ENCODE measurements at places on chromosomes 1 and 21.

GRCh38 chr1:20367626-20368025 lies 77.0 kb downstream of the VWA5B1 start:
- no peak for DNase-seq

- no peak for DNase-seq
Observed at GRCh38 chr1:229067546-229067945, 203.4 kb upstream of the RAB4A start.

- DNase-seq, result no peak
Observed at GRCh38 chr1:154459080-154459479, 42.9 kb upstream of the TDRD10 start.

GRCh38 chr1:153465811-153466636 lies 5.6 kb upstream of the S100A7 start:
- DNase-seq, result peak; percentile 64

- no peak for DNase-seq
Observed at GRCh38 chr21:36866419-36866818, 100.0 kb downstream of the HLCS start.

GRCh38 chr21:45211661-45212060 lies 76.0 kb downstream of the POFUT2 start:
- no peak for DNase-seq

DNA sequence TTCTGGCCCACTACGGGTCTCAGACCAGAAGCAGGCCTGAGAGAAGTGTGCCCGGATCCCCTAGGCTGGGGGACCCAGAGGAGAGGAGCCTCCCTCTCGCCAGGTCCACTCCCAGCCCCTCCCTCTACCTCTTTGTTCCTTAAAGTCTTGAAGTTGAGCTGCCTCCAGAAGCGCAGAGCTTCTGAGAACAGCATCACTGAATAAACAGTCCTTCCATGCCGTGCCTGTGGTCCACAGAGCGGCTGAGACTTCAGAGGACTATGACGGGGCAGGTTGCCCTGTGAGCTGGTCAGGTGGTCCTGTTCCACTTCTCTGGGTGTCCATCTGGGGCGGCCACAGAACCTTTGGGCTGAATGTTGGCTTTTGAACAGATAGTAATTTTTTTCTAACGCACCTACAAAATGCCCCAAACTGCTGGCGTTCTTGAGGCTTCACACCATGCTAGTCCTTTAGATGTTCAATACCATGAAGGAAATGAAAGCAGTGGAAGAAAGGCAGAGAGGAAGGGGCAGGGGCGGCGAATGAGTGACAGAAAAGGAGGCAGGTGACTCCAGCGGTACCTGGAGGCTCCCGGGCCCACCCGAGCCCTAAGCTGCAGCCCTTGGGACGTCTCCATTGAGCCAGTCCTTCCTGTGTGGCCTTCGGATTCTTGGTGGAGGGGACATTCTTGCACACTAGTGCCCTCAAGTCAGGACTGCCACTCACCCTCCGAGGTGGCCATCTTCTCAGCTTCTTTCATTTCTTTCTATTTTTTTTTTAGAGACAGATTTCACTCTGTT lies 239.3 kb upstream of the VAMP3 start:
- no peak for DNase-seq

DNA sequence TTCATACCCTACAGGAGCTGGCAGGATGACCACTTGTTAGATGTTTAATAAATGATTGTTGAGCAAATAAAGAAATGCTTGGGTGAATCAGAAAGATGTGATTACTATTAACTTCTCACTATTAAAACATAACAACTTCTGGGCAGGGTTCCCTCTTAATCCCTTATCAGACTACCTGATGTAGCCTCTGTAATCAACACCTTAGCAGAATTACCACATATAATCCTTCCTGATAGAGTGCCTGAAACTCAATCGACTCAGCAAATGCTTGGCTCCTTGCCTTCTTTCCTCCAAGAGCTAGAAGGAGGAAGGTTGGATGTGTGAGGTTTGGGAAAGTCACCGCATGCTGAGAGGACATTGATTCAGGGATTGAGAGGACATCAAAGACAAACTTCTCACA lies 34.8 kb upstream of the DSCAM start:
- no peak for DNase-seq

GRCh38 chr1:28314547-28314941 lies 14.3 kb upstream of the MED18 start:
- no peak for DNase-seq

- peak; percentile 27 for DNase-seq
Observed at GRCh38 chr1:114455102-114455785, 55.8 kb downstream of the TRIM33 start.

GRCh38 chr21:33299181-33299752 lies 25.5 kb upstream of the IFNAR1 start:
- no peak for DNase-seq

GRCh38 chr1:39205102-39205780 lies 746 bp downstream of the MACF1 start:
- DNase-seq, result peak; percentile 90

GRCh38 chr1:157969697-157970485 lies 23.6 kb upstream of the KIRREL1 start:
- peak; percentile 93 for DNase-seq

GRCh38 chr1:96079581-96079980 lies 642.0 kb upstream of the PTBP2 start:
- no peak for DNase-seq

DNA sequence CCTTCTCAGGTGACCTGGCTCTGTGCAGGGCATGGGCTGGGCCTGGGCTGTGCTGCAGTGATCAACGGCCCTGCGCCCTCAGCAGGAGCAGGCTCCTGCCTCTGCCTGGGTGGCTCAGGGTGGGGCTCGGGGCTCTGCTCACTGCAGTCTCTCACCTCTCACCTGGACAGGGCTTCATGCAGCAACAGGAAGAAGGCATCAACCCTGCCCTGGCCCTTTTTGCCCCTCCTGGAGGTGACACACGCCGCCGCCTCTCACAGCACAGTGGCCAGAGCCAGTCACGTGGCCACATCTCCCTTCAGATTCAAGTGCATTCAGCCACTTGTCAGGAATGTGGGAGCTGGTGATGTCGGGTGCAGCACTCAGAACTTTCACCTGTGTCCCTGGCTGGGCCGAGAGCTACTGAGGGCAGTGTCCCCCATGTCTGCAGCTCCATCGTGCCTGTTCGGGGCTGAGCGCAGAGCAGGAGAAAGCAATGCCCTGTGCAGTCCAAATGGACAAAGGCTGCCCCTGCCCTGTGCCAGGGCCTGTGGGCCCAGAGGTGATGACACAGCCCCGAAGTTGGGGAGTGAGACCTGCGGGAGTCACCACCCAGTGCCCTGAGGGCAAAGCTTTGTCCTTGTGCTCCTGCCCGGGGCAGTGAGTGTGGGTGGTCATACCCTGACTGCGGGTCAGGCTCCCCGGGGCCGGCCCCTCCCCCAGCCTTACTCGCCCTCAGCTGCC lies 314.0 kb downstream of the PTPRU start:
- no peak for DNase-seq

- no peak for DNase-seq
Observed at GRCh38 chr1:17009706-17010105, 2.0 kb downstream of the ATP13A2 start.

- DNase-seq, result no peak
Observed at GRCh38 chr1:240646571-240647240, 34.8 kb upstream of the GREM2 start.

- DNase-seq, result no peak
Observed at GRCh38 chr1:19878637-19878985, 3.6 kb upstream of the OTUD3 start.

DNA sequence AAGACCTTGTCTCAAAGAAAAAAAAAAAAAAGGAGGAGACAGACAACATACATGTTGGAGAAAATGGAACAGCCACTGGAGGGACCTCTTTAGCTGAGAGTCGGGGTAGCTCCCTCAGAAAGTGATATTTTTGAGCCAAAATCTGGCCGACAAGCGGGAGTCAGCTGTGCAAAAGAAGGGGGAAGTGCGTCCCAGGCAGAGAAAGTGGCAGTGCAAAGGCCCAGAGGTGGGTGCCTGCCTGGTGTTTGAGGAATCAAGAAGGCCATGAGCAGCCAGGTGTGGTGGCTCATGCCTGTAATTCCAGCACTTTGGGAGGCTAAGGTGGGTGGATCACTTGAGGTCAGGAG lies 6.1 kb upstream of the CROCC start:
- DNase-seq, result no peak

DNA sequence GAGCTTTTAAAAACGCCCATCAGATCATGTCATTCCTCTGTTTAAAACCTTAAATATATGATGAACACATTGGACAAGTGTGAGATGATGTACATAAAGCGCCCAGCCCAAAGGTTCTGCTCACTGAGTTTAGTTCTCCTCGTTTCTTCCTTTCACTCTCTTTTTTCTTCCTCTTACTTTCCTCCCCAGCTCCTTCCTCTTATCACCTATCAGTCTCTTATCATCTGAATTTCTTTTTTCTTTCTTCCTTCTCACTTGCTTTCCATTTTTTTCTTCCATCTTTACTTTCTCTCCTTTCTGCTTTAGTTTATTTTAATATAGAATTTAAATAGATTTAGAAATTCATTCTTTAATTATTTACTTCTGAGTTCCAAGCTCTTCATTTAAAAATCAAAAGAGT lies 17.8 kb upstream of the POGZ start:
- no peak for DNase-seq

GRCh38 chr1:235073331-235073967 lies 55.2 kb downstream of the TOMM20 start:
- DNase-seq, result no peak

GRCh38 chr1:165551469-165551868 lies 7.7 kb downstream of the LRRC52 start:
- DNase-seq, result no peak

GRCh38 chr1:100107696-100108095 lies 25.0 kb downstream of the SASS6 start:
- no peak for DNase-seq

- DNase-seq, result no peak
Observed at GRCh38 chr1:178798232-178798861, 72.5 kb downstream of the ANGPTL1 start.

GRCh38 chr1:177032434-177032833 lies 132.1 kb downstream of the ASTN1 start:
- no peak for DNase-seq

GRCh38 chr1:223653431-223653830 lies 12.1 kb downstream of the CAPN8 start:
- no peak for DNase-seq

DNA sequence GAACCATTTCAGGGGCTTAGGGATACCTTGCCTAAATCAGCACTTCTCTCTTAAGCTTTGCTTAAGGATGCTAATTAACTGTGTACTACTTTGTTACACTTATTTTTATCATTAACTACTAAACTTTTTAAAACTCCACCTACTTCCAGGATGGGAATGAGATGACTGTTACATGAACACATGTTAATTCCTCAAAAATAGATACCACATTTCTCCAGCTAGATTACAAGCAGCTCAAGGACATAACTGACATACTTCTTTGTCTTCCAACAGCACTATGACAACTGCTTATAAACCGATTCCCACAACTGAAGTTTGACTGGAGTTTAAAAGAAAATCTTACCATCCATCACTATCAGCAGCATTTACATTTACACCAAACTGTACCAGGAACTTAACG lies 53.7 kb downstream of the TP53BP2 start:
- no peak for DNase-seq

- DNase-seq, result peak; percentile 11
Observed at GRCh38 chr21:28875078-28875477, 117.6 kb downstream of the LTN1 start.

GRCh38 chr1:185536165-185536920 lies 197.8 kb upstream of the HMCN1 start:
- DNase-seq, result no peak

- DNase-seq, result peak; percentile 79
Observed at GRCh38 chr1:19759740-19760089, 40.0 kb downstream of the TMCO4 start.

GRCh38 chr1:78091215-78091813 lies 45.5 kb downstream of the GIPC2 start:
- DNase-seq, result no peak

DNA sequence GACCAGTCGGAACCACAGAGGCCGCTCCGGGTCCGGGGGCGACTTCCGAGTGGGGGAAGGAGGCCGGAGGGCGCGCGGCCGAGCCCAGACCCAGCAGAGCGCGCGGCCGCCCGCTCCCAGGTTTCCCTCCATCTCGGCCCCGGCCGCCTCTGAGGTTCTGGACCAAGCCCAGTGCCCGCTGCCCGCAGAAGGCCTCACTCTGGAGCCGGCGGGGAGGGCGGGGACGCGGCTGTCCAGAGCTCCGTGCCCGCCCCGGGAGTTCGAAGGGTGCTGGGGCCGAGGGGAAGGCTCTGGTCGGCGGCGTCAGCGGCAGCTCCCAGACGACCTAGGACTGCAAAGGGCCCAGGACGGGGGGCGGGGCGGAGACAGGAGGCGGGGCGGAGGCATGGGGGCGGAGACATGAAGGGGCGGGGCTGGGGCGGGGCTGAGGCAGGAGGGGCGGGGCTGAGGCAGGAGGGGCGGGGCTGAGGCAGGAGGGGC lies 48.0 kb upstream of the SLC19A1 start:
- DNase-seq, result no peak

- peak; percentile 84 for DNase-seq
Observed at GRCh38 chr1:210250998-210251679, 18.5 kb downstream of the SERTAD4 start.

All from HT1080 (cell line).